ENCODE measurements at places on chromosomes 5 and 9.

DNA sequence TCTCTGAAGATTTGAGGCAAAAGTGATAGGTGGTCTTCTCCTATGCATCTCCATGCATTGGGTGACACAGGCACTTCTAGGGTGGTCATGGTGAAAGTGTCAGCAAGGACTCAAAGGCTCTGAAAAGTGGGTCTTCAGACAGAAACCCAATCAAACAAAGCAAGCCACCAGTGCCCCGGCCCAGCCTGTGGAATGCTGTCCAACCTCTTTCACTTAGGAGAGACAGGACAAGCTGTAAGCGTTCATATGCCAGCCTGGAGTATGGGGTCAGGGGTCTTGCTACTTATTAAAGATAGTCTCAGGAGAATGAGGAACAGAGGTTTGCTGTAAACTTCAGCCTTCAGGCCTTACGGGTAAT lies 324.5 kb downstream of the GADD45G start:
- DNase-seq, result no peak

DNA sequence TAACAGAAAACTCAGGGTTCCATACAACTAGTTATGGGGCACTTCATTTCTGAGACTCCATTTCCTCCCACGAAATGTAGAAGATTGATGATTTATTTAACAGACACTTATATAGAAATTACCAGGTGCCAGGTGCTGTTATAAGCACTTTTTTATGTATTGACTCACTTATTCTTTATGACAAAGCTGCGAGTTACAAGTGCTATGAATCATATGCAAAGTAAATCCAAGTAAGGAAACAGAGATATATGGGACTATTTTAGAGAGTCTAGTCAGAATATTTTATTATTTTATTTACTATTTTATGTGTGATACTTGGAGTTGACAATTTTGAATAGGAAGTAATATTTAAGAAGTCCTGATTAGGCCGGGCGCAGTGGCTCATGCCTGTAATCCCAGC lies 822.8 kb upstream of the C9orf72 start:
- no peak for DNase-seq

DNA sequence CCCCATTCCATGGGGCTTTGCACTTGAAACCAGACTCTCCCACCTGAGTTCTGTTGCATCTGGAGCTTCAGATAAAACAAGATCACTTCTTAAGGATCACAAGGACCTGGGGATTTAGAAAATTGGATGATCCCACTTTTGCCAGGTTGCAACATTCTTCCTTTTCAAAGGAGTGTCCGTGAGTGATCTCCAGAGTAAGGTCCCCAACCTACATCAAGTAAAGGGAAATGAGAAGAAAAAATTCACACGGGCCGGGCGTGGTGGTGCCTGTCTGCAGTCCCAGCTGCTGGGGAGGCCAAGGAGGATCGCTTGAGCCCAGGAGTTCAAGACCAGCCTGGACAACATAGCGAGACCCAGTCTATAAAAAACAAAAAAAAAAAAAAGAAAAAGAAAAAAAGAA lies 41.2 kb upstream of the COL5A1 start:
- no peak for DNase-seq

DNA sequence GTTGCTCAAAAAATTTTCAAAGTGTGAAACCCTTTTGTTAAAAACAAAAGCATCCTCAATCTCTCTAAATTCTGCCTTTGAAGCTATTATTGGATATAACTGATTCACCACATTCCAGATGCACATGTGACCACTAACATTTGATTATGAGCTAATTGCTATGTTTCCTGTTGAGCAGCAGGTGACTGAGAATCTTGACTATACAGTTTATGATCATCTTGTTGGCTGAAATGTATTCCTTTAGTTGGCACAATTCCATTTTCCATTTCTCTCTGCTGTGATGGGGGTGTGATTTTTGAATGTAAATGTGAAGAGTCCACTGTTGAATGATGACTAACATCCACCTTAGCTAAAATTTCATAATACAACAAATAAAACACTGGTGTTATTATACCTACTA lies 10.7 kb downstream of the LYSMD3 start:
- DNase-seq, result peak; percentile 32

- no peak for DNase-seq
Measured at GRCh38 chr5:86797677-86798076, 179.9 kb downstream of the COX7C start.

- no peak for DNase-seq
Measured at GRCh38 chr5:133824661-133825254, 143.7 kb downstream of the C5orf15 start.

DNA sequence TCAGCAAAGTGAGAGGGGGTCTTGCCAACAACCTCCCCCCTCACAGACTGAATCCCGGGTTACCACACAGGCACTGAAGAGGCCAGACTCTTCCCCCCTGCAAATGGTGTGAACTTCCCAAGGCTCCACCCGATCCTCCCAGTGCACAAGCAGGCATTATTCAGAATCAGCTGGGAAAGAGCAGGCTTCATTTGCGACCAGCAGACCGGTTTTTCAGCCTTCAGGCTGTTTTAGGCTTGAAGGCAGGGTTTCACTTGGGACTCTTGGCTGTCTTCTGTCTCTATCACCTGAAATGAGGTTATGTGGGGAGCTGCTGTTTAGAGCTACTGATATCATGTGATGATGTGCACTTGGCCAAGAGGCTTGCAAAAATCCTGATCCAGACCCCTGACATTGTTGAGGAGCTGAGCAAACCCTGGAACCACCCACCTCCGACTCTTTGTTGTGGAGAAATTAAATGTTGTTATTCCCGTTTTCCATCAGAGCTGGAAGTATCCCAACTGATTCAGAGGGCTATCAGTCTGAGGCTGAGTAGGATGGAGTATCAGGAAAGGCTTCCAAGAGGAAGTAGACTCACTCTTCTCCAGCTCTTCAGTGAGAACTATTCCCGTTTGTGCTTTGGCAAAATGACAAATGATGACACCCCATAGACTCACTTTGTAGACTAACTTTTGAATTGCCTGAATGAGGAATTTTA lies 63.3 kb upstream of the ZFR start:
- peak; percentile 81 for DNase-seq

GRCh38 chr9:110048976-110049698 lies 158.8 kb downstream of the C9orf152 start:
- peak; percentile 23 for DNase-seq

DNA sequence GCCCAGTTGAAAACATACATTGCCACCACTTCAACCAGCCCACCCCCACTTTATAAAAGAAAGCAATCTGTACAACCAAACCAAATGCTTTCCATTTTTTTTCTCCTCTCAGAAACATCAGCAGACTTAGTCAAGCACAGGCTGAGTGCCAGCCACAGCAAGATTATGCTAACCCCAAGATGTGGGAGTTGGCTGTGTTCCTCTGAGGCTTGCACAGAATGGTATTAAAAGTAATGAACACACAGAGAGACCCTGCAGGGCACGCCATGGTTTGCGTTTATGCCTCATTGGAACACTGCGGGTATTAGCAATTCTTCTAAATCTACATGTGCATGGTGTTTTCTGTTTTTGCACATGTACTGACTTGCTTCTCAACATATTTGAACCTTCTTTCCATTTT lies 419.9 kb upstream of the GRAMD2B start:
- DNase-seq, result peak; percentile 67

DNA sequence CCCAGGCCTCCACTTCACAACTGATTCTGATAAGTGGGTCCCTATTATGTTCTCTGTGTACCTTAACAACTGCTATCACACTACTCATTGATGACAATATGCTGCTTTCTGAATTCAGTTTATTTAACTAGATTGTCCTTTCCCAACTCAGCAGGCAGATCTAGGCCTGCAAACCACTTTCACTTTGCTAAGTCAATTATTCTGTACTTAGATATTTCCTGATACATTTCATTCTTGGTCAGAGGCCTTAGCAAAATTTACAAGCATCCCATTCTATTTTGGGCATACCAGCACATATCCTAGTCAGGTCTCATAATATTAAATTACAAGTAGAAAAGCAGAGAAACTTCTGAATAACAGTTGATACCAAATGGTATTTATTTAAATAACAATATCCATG lies 235.7 kb upstream of the HAPLN1 start:
- DNase-seq, result no peak

DNA sequence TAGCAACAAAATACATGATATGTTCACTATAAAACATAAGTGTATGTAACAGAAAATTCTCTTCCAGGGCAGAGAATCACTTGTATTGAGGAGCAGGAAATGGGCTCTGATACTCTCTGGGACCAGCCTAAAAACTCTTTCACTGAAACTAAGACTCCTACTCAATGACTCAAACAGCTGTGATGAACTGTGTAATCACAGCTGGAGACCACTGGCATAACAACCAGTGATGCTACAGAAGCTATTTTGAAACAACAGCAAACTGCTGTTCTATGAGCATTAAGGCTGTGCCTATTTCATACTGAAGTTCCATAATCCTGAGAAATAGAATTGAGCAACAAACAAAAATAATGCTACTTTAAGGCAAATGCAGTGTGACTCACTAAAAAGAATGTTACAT lies 594.0 kb downstream of the HINT1 start:
- DNase-seq, result peak; percentile 3

GRCh38 chr5:80834710-80835109 lies 125.5 kb upstream of the RASGRF2 start:
- DNase-seq, result no peak

DNA sequence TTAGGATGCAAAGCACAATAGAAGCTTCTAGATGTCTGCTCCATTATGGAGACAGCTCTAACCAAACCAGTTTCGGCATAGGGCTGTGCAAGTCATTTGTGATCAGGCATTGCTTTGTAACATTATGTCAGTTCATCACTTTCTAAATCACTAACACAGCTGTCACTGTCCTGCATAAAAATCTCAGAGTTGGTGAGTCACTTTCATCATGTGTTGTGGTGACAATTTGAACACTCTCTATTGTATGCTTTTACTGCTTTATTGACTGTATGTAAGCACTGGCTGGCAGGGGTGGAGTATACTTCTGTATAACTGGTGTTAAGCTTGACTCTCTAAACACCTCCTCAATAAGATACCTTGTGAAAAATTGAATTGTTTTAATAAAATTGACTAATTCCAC lies 77.9 kb downstream of the SLCO4C1 start:
- no peak for DNase-seq

DNA sequence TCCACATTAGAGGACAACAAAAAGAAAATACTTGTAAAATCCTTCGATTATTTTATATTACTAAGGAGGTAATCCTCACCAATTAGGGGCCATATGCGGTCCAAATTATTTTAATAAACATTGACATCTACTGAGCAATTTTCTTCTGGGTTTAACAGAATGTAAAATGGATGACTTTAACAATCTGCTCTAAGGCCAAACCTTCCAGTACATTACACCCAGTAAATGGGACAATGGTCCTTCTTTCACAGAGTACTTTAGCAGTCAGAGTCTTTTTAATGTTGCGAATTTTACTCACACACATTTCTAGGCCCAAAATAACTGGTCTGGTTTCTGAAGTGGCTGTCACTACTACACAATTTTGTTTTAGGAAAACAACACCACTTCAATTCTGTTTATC lies 106.9 kb downstream of the TTC39B start:
- DNase-seq, result no peak

DNA sequence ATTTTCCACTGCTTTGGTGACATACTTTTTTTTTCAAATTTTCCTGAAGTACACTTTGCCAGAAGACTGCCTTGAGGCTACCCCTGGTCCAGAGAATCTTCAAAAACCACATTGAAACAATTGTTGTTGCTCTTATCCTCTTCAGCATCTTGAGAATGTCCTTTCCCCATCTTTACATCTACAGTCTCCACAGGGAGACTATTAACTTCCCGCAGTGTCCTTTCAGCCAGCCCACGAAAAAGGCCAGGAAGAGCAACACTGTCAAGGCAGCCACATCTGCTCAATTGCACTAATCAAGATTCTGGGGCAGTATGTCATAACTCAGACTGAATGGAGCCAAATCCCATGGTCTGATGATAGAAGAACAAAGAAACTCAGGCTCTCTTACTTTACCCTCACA lies 148.3 kb downstream of the ENC1 start:
- no peak for DNase-seq

GRCh38 chr5:159181152-159181551 lies 28.2 kb downstream of the RNF145 start:
- no peak for DNase-seq

DNA sequence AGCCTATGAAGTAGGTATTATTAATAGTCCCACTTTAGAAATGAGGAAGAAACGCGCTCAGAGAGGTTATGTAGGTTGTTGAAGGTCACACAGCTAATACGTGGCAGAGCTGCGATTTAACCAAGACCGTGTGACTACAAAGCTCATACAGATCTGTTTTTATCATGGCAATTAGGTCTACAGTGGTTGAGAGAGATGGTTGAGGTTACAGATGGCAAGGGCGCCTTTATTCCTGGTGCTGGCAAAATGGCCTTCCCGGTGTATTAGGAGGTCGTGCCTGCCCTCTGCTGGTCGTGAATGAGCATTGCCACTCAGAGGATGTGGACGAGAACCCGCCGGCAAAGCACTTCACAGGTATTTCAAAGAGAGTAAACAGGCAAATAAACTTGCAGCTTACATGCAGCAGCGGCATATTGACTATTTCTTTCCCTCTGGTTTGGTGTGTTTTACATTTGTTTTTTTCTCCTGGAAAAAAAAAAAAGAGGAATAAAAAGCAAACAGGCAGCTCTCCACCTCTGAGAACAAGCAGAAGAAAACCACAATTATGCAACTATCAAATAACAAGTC lies 65.3 kb upstream of the EGFLAM start:
- peak; percentile 87 for DNase-seq

- no peak for DNase-seq
Measured at GRCh38 chr9:137317718-137318511, 15.8 kb upstream of the NRARP start.

GRCh38 chr5:56303511-56303910 lies 70.4 kb upstream of the ANKRD55 start:
- DNase-seq, result no peak

All from AG08395 (cell line).